NCI-H510A (cell line): ENCODE measurements at places on chromosomes 1 and 21.

DNA sequence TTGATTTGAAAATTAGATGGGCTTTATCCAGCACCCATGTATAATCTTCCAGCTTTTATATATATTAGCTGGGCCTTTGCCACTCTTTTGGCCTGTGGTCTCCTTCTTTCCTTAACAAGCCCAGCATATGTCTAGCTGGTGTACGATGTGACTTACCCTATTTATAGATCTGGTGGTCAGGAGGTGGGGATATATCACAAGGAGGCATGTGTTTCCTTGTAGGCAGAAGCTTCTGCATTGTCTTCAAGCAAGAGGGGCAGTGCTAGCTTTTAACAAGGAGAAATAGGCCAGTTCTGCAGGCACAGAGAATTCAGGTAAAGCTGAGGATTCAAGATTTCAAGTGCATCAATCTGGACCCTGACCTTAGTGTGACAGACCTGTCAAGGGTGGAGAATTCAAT, 38.0 kb upstream of the DNASE2B start:
- DNase-seq: no peak

DNA sequence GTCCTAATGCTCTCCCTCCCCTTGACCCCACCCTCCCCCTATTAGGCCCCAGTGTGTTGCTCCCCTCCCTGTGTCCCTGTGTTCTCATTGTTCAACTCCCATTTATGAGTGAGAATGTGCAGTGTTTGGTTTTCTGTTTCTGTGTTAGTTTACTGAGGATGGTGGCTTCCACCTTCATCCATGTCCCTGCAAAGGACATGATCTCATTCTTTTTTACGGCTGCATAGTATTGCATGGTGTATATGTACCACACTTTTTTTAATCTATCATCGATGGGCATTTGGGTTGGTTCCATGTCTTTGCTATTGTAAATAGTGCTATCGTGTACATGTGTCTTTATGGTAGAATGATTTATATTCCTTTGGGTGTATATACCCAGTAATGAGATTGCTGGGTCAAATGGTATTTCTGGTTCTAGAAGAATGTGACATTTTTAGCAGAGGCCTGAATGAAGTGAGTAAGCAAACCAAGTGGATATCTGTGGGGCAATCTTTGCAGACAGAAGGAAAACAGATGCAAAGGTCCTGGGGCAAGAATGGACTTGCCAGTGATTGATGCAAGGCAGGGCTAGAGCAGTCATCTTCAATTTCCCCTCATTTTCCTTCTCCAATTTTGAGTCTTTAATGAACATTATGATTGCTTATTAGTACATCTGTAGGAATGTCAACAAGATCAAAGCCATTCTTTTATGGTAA, 50.2 kb downstream of the UBE4B start:
- DNase-seq: no peak

- DNase-seq: no peak
Observed at GRCh38 chr1:31959521-31960340, 21.6 kb upstream of the PTP4A2 start.

DNA sequence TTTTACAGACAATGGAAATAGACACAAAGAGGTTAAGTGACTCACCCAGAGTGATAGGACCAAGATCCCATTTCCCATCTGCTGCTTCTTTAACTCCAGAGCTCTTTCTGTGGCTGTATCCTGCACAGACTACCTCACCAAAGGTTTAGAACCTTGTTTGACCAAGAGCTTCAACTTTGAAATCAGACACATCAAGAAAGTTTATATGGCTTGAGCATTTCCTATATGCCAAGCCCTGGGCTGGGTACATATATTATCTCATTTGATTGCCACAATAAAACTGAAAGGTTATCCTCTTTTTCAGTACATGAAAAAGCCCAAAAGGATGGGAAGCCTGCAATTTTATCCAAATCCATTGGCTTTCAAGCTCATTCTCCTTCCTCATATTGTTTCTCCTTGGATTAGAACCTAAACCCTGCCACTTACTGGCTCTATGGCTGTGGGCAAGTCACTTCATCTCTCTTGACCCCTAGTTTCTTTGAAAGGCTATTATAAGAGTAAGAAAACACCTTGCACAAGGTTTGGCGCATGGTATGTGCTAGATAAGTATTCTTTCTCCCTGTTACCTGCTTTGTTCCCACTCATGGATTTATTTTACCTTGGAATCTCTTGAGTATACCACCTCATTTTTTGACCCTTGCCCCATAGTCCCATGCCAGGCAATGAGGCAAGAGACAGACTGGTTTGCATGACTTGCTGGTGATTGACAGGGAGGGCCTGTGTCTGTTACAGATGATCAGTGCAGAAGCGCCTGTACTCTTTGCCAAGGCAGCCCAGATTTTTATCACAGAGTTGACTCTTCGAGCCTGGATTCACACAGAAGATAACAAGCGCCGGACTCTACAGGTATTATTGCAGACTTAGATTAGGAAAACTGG, 34.5 kb upstream of the KCNQ4 start:
- no peak for DNase-seq

DNA sequence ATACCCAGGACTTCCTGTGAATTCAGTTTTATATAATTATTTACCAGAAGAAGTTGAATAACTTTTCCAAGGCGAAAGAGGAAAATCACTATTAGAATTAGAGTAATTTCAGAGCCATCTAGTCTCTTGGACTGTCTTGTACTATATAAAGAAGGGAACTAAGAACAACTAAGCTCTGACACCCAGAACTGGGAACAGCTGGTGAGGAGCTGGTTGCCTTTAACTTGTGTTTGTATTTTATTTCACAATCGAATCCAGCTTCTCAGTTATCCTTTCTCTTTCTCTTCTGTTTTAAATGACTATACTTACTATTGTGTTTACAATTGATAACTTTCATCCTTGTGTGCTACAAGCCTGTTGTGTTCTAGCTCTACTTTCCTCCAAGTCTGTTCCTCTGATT, 8.4 kb downstream of the SNX27 start:
- no peak for DNase-seq

- DNase-seq: no peak
Observed at GRCh38 chr21:35993875-35994490, 66.3 kb downstream of the SETD4 start.

GRCh38 chr1:5999711-6000443, 7.7 kb upstream of the NPHP4 start:
- DNase-seq: no peak

DNA sequence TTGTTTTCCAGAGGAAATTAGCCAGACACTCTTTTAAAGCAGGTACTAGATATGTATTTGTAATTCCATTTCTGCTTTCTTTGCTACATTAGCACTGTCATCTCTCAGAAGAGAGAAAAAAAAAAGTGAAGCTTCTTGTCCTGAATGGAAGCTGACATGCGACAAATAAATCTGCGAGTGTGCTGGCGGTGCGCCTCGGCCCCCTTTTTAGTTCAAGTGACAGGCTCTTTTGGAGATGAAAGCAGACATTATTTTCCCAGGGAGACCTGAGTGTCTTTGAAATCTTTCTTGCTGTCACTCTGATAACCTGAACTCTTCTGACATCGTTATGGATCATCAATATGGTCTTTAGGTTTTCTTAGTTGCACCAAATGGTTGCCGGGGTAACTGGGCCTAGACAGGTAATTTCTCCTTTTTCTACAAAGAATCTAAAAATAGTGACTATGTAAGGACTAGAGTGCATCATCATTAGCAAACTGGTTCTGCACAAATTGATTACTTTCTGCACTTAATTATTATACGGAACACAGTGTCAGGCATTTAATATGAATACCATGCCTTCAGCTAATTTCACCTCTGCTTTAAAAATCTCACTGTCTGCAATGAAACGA, 478.6 kb downstream of the PCP4 start:
- DNase-seq: no peak

DNA sequence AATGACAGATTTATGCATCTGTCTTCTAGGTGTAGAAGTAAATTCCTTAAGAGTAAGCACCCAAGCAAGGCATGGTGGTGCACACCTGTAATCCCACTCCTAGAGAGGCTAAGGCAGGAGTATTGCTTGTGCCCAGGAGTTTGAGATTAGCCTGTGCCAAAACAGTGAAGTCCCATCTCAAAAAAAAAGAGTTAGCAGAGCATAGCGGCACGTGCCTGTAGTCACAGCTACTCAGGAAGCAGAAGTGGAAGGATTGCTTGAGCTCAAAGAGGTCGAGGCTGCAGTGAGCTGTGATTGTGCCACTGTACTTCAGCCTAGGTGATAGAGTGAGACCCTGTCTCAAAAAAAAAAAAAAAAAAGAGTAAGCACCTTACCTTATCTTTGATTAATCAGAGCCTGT, 15.1 kb upstream of the TIPRL start:
- DNase-seq: no peak

- DNase-seq: no peak
Observed at GRCh38 chr1:40664791-40665190, 691 bp downstream of the RIMS3 start.

DNA sequence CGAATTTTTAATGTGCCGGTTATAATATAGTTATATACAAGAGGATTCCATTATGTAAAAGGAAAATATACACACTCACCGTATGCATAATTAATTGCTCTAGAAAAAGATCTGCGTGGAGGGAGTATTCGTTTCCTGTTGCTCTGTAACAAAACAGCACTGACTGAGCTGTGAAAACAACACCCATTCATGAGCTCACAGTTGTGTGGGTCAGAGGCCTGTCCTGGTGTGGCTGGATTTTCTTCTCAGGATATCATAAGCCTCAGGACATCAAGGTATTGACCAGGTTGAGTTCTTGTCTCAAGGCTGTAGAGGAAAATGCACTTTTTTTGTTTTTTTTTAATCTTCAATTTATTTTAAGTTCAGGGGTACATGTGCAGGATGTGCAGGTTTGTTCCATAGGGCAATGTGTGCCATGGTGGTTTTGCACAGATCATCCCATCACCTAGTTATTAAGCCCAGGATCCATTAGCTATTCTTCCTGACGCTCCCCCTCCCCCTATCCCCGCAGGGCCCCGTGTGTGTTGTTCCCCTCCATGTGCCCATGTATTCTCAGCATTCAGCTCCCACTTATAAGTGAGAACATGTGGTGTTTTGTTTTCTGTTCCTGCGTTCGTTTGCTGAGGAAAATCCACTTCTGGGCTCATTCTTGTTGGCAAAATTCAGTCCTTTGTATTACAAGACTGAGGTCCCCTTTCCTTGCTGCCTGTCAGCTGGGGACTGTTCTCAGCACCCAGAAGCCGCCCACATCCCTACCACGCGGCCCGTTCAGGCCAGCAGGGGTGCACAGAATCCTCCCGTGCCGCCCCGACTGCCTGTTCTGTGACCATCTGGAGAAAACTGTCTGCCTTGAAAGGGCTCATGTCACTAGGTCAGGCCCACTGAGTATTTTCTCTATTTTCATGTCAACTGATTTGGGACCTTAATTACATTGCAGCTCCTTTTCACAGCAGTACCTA, 87.4 kb upstream of the ERRFI1 start:
- no peak for DNase-seq
